Fibroblast of lung (primary cell): ENCODE measurements at places on chromosomes 2 and 18. TPM values are rescaled to one million over a fixed set of nuclear protein-coding genes. Genes with fewer than 3 reads are reported as not detected.

The AGXT gene
- not detected in 2 replicates for total RNA-seq

The RIT2 gene
- not detected in 2 replicates for total RNA-seq

The GKN2 gene
- total RNA-seq: not detected in 2 replicates

The SLC8A1 gene
- 74.0 and 109 TPM in 2 replicates for total RNA-seq

The ABCB6 gene
- total RNA-seq: 47.0 and 49.5 TPM in 2 replicates

The CYTIP gene
- total RNA-seq: not detected in 2 replicates

The CTDSP1 gene
- total RNA-seq: 40.6 and 45.4 TPM in 2 replicates

The TUBA3E gene
- not detected in 2 replicates for total RNA-seq

The ANKRD30B gene
- under 0.01 and 0.33 TPM in 2 replicates for total RNA-seq

The DYNAP gene
- not detected in 2 replicates for total RNA-seq

The RASGRP3 gene
- 0.26 and 0.50 TPM in 2 replicates for total RNA-seq

The ADCYAP1 gene
- not detected in 2 replicates for total RNA-seq

The RGPD3 gene
- 0.17 and 0.26 TPM in 2 replicates for total RNA-seq

The FRZB gene
- 2.0 and 5.6 TPM in 2 replicates for total RNA-seq

The SEPTIN10 gene
- 90.3 and 101 TPM in 2 replicates for total RNA-seq

The TBR1 gene
- total RNA-seq: not detected in 2 replicates

The GKN1 gene
- total RNA-seq: not detected in 2 replicates

The SLC9A4 gene
- not detected in 2 replicates for total RNA-seq

The CNTNAP5 gene
- not detected in 2 replicates for total RNA-seq

The SIGLEC15 gene
- 0.51 and 1.5 TPM in 2 replicates for total RNA-seq
